ENCODE measurements at places on chromosomes 4 and X. TPM values are rescaled to one million over a fixed set of nuclear protein-coding genes. Genes with fewer than 3 reads are reported as not detected.

HUWE1 gene
- total RNA-seq: 123 TPM

IL21 gene
- total RNA-seq: not detected

DNA sequence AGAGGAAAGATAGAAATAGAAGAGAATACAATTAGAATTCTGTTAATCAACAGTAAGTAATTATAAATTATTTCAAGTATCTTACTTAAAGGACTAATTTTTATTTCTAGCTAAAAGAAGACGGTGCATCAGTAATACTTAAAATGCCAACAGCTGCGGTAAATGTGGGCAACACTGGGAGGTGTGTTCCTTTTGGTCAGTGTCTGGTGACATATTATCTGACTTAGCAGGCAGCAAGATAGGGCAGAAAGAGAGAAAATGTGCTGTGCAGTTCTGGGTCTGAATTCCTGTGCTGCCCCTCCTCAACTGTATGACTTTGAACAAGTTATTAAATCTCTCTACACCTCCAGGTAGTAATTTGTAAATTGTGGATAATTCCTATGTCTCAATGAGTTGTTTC is 120.6 kb downstream of the ZNF827 start:
- DNase-seq: peak; percentile 33

CPLX1 gene
- not detected for total RNA-seq

- DNase-seq: no peak
Measured at GRCh38 chrX:69551421-69552009, 47.4 kb downstream of the NALF2 start.

- DNase-seq: no peak
Measured at GRCh38 chr4:166195101-166195500, 322.1 kb downstream of the TLL1 start.
